ENCODE measurements at places on chromosomes 3 and 15. TPM values are rescaled to one million over a fixed set of nuclear protein-coding genes. Genes with fewer than 3 reads are reported as not detected.

PLA2G4F gene
- total RNA-seq: not detected

LNP1 gene
- total RNA-seq: 2.7 TPM

SLC9C1 gene
- 0.26 TPM for total RNA-seq

BOC gene
- total RNA-seq: 10.0 TPM

PYDC2 gene
- total RNA-seq: not detected

EIF4E3 gene
- 2.7 TPM for total RNA-seq

CDC25A gene
- total RNA-seq: 12.0 TPM

GABRR3 gene
- not detected for total RNA-seq

CMTM8 gene
- 3.3 TPM for total RNA-seq

GPR171 gene
- total RNA-seq: not detected

LYZL4 gene
- not detected for total RNA-seq

DUSP7 gene
- 14.2 TPM for total RNA-seq

IL16 gene
- 2.7 TPM for total RNA-seq

MAGEF1 gene
- total RNA-seq: 29.7 TPM

ECE2 gene
- total RNA-seq: not detected

DISP2 gene
- total RNA-seq: 0.08 TPM

KCNAB1 gene
- 0.13 TPM for total RNA-seq

HHATL gene
- total RNA-seq: not detected

HYAL3 gene
- total RNA-seq: 7.4 TPM

CLDN16 gene
- total RNA-seq: not detected

C3orf49 gene
- not detected for total RNA-seq

SLC22A14 gene
- not detected for total RNA-seq

GPR149 gene
- not detected for total RNA-seq

TICRR gene
- 6.3 TPM for total RNA-seq

IL17RE gene
- total RNA-seq: 0.88 TPM

GATA2 gene
- 1.7 TPM for total RNA-seq

TRAT1 gene
- total RNA-seq: not detected

UTS2B gene
- total RNA-seq: 0.65 TPM

HIGD2B gene
- not detected for total RNA-seq

FMN1 gene
- 6.2 TPM for total RNA-seq

ATP8B4 gene
- 0.39 TPM for total RNA-seq

TTC14 gene
- total RNA-seq: 11.6 TPM

ROBO1 gene
- total RNA-seq: 47.8 TPM

ANP32A gene
- total RNA-seq: 65.7 TPM

PRR23B gene
- not detected for total RNA-seq

PATL2 gene
- not detected for total RNA-seq

CCR9 gene
- total RNA-seq: not detected

CCDC13 gene
- 1.8 TPM for total RNA-seq

STAC gene
- 0.08 TPM for total RNA-seq

MST1R gene
- 3.1 TPM for total RNA-seq

NXPE3 gene
- 16.4 TPM for total RNA-seq

CPLX3 gene
- total RNA-seq: 0.48 TPM

MOBP gene
- not detected for total RNA-seq

GOLGA8G gene
- total RNA-seq: not detected

MIX23 gene
- 22.8 TPM for total RNA-seq

SUSD5 gene
- 8.1 TPM for total RNA-seq

SERINC4 gene
- not detected for total RNA-seq

CNTN6 gene
- total RNA-seq: not detected

CIB2 gene
- 8.0 TPM for total RNA-seq

RBP2 gene
- total RNA-seq: not detected

USP50 gene
- total RNA-seq: not detected

CAMKV gene
- not detected for total RNA-seq

HTR3E gene
- not detected for total RNA-seq

XCR1 gene
- total RNA-seq: not detected

HPS3 gene
- total RNA-seq: 27.7 TPM

PLA1A gene
- total RNA-seq: not detected

SNX22 gene
- 0.40 TPM for total RNA-seq

LRRFIP2 gene
- 28.4 TPM for total RNA-seq

ONECUT1 gene
- total RNA-seq: not detected

FGF12 gene
- 2.9 TPM for total RNA-seq
